ENCODE measurements at places on chromosomes 16 and 17. TPM values are rescaled to one million over a fixed set of nuclear protein-coding genes. Genes with fewer than 3 reads are reported as not detected.

- no peaks in the 10 kb centered on the region for H3K36me3 ChIP-seq
- no peaks in the 10 kb centered on the region for H3K27me3 ChIP-seq
- DNase-seq = no peak
These were observed 20.9 kb upstream of the ABCC1 start for GRCh38 chr16:15928261-15929104.

- H3K27me3 ChIP-seq = no peaks in the 10 kb centered on the region
- H3K27ac ChIP-seq = no peak overlapping the region
- H3K36me3 ChIP-seq = no peaks in the 10 kb centered on the region
- H3K4me1 ChIP-seq = no peaks in the 10 kb centered on the region
- H3K4me3 ChIP-seq = no peak overlapping the region
These were observed 12.4 kb downstream of the ETV4 start for GRCh38 chr17:43533699-43534098.

DNA sequence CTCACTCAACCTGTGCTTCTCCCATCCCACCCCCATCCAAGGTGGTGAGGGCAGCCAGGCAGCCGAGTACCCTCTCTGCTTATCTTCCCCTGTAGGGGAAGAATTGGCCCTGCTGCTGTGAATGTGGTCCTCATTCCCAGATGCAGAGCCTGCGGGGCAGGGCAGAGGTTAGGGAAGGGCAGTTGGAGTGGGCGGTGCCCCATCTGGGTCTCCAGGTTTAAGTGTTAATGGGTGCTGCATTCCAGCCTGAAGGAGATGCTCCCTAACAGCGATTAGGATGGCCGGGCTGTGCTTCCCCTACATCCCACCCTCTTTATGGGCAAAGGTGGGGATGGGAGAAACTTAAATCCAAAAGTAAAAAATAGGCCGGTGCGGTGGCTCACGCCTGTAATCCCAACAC is 12.1 kb downstream of the TMEM95 start:
- no peak for DNase-seq
- no peak overlapping the region for H3K27ac ChIP-seq
- no peaks in the 10 kb centered on the region for H3K27me3 ChIP-seq
- no peak overlapping the region for H3K4me3 ChIP-seq

GRCh38 chr17:81259058-81259605 is 20.0 kb downstream of the NDUFAF8 start:
- H3K4me3 ChIP-seq = no peak overlapping the region
- no peak overlapping the region for H3K27ac ChIP-seq

DNA sequence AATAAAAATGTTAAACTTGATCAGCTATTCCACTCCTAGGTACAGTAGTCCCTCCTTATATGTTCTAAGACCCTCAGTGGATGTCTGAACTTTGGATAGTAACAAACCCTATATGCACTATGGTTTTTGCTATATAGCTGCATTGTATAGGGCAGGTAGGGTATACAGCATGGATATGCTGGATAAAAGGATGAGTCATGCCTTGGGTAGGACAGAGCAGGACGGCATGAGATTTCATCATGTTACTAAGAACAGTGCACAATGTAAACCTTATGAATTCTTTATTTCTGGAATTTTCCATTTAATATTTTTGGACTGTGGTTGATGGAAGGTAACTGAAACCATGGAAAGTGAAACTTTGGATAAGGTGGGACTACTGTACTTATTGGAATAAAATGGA is 235.1 kb downstream of the CEP112 start:
- H3K27ac ChIP-seq = no peak overlapping the region
- no peak for DNase-seq
- no peaks in the 10 kb centered on the region for H3K27me3 ChIP-seq
- H3K36me3 ChIP-seq = no peaks in the 10 kb centered on the region

GRCh38 chr17:1573932-1574696 is 11.5 kb upstream of the PITPNA start:
- H3K4me1 ChIP-seq = peaks cover 10% of the 10 kb centered on the region
- H3K27ac ChIP-seq = no peak overlapping the region
- DNase-seq = no peak
- H3K4me3 ChIP-seq = no peak overlapping the region
- no peaks in the 10 kb centered on the region for H3K27me3 ChIP-seq

GRCh38 chr17:80363518-80364090 is 51.4 kb upstream of the ENDOV start:
- no peak overlapping the region for H3K4me3 ChIP-seq
- DNase-seq = no peak
- no peak overlapping the region for H3K27ac ChIP-seq
- no peaks in the 10 kb centered on the region for H3K27me3 ChIP-seq
- no peaks in the 10 kb centered on the region for H3K4me1 ChIP-seq

DNA sequence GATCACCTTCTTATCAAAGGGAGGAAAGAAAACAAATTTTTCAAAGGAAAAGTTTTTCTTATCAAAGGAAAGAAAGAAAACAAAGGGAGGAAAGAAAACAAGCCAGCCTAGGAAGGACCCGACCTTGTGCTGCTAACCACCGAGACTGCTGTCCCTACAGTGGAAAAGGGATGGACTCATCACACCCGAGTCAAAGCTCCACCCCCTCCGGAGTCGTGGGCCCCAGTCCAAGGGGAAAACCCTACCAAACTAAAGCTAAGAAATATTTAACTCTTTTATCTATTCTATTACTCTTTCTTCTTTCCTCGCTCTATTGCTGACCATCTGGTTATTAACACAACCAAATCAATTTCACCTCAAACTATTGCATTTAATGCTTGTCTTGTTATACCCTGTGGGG is 6.1 kb upstream of the ENDOV start:
- no peaks in the 10 kb centered on the region for H3K36me3 ChIP-seq
- H3K4me1 ChIP-seq = no peaks in the 10 kb centered on the region
- no peak for DNase-seq
- no peak overlapping the region for H3K4me3 ChIP-seq
- no peak overlapping the region for H3K27ac ChIP-seq

DNA sequence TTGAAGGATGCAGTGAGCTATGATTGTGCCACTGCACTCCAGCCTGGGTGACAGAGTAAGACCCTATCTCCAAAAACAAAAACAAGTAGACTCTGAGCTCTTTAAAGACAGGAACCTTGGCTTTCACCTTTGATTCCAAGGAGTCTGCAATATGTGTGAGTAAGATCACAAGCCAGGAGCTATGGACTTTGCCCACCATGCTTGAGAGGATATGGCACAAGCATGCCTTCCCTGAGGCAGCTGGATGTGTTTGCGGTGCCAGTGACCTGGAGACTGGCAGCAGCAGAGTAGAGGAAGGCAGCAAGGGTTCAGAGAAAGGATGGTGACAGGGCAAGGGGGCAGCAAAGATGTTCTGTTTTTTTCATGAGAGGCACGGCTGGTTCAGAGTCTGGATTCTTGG is 14.5 kb upstream of the PRKCA start:
- no peaks in the 10 kb centered on the region for H3K4me1 ChIP-seq
- peaks cover 2% of the 10 kb centered on the region for H3K27me3 ChIP-seq
- DNase-seq = no peak
- no peaks in the 10 kb centered on the region for H3K36me3 ChIP-seq
- no peak overlapping the region for H3K4me3 ChIP-seq
- no peak overlapping the region for H3K27ac ChIP-seq

DNA sequence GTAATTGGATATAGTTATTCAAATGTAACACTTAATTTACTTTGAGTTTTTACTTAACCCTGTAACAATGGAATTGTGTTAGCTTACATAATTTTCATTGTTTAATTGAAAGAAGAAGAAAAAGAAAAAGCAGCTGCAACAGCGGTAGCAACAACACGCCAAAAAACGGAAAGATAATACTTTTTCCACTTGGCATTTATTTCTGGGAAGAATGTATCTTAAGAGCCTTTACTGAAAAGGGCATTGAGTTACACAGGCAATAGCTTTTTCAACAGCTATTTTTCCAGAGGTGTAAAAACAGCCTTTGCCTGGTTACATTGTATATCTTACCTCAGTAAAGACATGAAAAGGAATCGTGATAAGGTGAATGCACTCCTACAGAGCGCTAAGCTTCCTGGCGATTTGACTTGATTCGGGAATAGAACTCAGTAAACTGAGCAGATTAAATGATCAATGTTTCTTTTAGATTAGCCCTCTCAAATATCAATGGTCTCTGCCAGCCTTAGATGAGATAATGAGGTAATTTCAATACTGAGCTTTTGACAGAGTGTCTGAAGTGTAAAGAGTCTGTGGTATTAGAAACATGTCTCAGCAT is 311.3 kb downstream of the CDH13 start:
- no peaks in the 10 kb centered on the region for H3K4me1 ChIP-seq
- no peak for DNase-seq
- H3K36me3 ChIP-seq = no peaks in the 10 kb centered on the region
- H3K4me3 ChIP-seq = no peak overlapping the region

DNA sequence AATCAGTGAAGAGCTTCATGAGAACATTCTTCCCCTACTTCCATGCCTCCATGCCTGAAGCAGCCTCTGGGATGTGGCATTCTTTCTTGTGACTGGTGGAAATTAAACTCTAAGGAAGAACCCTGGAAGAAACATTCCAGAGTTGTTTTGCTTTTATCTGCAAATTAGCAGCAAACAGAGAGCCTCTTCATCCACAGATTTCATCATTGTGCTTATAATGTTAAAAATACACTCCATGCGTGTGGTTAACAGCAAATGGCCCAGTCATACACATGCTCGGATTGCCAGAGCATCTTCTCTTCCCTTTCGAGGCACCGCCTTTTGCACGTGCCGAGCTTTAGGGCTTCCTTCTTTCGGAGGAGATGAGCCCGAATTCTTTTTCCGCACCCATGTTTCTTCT is 411.3 kb downstream of the SNX29 start:
- no peak overlapping the region for H3K27ac ChIP-seq
- H3K36me3 ChIP-seq = peaks cover 3% of the 10 kb centered on the region
- no peak overlapping the region for H3K4me3 ChIP-seq
- no peaks in the 10 kb centered on the region for H3K27me3 ChIP-seq

GRCh38 chr17:58521680-58522079 is 7.2 kb upstream of the MTMR4 start:
- peaks cover 8% of the 10 kb centered on the region for H3K4me1 ChIP-seq
- H3K27me3 ChIP-seq = no peaks in the 10 kb centered on the region
- H3K36me3 ChIP-seq = no peaks in the 10 kb centered on the region
- no peak overlapping the region for H3K4me3 ChIP-seq
- DNase-seq = no peak

DNA sequence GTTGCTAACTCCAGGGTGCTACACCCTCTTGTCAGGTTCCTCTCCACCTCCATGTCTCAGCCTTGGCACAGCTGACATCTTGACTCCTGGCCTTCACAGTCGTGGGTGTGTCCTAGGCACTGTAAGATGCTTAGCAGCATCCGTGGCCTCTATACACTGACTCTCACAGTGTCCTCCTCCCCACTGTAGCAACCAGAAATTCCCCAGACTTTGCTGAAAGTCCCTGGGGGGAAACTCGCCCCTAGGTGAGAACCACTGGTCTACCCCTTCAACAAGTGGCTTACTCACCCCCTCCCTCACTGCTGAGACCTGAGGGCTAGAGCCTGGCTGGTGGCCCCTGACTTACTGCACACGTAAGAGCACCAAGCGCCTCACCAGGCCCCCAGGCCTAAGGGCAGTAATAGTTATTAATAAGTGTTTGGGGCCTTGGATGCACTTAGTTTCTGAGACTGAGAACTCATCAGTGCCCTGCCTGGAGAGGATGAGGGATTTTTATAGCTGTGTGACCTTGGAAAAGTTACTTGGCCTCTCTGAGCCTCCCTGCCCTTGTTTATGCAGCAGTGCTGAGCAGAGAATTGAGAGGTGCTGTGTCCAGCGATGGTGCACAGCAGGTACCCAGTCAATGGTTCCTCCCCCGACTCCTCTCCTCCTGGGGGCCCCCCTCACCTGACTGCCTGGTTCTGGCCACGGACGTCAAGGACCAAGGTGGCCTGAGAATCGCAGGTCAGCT is 67.1 kb downstream of the RMI2 start:
- H3K4me3 ChIP-seq = no peak overlapping the region
- no peaks in the 10 kb centered on the region for H3K4me1 ChIP-seq
- H3K27ac ChIP-seq = no peak overlapping the region
- H3K27me3 ChIP-seq = no peaks in the 10 kb centered on the region
- DNase-seq = no peak
- no peaks in the 10 kb centered on the region for H3K36me3 ChIP-seq

GRCh38 chr16:55077266-55077665 is 146.6 kb downstream of the IRX5 start:
- no peaks in the 10 kb centered on the region for H3K36me3 ChIP-seq
- no peak overlapping the region for H3K27ac ChIP-seq
- H3K27me3 ChIP-seq = no peaks in the 10 kb centered on the region
- no peak for DNase-seq
- H3K4me1 ChIP-seq = no peaks in the 10 kb centered on the region

DNA sequence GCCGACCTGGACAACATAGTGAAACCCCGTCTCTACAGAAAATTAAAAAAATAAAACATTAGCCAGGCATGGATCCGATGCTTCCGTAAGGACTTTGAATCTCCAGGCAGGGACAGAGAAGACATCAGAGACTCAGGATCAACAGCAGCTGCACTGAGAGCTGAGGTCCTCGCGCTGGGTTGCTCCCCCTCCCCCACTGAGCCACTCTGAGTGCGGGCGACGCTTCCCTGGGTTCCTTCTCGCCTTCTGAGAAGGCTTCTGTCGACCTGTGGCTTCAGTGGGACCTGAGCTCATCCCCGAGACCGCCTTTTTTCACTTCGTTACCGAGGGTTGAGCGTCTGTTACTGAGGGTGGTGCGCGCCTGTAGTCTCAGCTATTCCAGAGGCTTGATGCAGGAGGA is 20.4 kb downstream of the ACTG1 start:
- no peaks in the 10 kb centered on the region for H3K36me3 ChIP-seq
- no peak overlapping the region for H3K27ac ChIP-seq
- DNase-seq = no peak
- H3K4me3 ChIP-seq = no peak overlapping the region
- H3K27me3 ChIP-seq = peaks cover 7% of the 10 kb centered on the region
- no peaks in the 10 kb centered on the region for H3K4me1 ChIP-seq

DNA sequence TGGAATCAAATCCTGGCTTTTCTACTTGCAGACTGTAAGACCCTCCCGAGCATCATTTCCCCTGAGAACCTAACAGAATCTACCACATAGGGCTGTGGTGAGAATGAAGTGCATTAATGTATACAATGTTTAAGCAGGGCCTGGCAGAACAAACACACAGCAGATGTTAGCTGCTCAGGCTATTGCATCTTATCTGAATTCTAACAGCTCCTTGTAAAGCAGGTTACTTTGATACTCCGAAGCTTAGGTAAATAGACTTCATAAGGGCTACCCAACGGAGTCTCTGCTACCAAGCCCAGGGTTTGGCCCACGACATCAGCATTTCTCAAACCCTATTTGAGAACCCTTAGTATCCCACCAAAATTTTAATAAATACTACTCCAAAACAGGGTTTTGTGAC is 24.4 kb upstream of the NOS2 start:
- no peak for DNase-seq
- no peak overlapping the region for H3K27ac ChIP-seq
- no peaks in the 10 kb centered on the region for H3K4me1 ChIP-seq

DNA sequence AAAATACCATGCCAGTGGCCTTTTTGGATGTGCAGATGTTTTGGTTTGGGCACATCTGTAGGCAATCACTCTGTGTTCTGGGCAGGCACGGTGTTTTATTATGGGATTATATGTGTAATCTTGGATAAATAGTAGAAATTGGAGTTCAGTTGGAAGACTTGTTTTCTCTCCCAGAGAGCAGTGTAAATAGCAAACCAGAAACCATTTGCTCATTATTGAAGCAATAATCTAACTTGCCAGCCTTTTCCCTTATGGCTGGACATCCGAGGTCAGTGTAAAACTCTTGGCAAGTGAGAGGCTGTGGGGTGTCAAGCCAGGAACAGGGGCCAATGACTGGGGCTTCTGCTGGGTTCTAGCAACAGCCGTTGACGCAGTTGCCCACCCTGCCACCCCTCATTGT is 69.9 kb downstream of the IRX3 start:
- H3K4me3 ChIP-seq = no peak overlapping the region
- no peaks in the 10 kb centered on the region for H3K27me3 ChIP-seq
- no peak for DNase-seq
- no peak overlapping the region for H3K27ac ChIP-seq
- H3K4me1 ChIP-seq = no peaks in the 10 kb centered on the region
- H3K36me3 ChIP-seq = no peaks in the 10 kb centered on the region

The TAT gene
- total RNA-seq = 0.44 TPM

The PEX12 gene
- 4.7 TPM for total RNA-seq

The ABCC6 gene
- not detected for total RNA-seq

The FOXF1 gene
- total RNA-seq = not detected

All from GM12878 (cell line).